ENCODE measurements at places on chromosomes 4 and X.

DNA sequence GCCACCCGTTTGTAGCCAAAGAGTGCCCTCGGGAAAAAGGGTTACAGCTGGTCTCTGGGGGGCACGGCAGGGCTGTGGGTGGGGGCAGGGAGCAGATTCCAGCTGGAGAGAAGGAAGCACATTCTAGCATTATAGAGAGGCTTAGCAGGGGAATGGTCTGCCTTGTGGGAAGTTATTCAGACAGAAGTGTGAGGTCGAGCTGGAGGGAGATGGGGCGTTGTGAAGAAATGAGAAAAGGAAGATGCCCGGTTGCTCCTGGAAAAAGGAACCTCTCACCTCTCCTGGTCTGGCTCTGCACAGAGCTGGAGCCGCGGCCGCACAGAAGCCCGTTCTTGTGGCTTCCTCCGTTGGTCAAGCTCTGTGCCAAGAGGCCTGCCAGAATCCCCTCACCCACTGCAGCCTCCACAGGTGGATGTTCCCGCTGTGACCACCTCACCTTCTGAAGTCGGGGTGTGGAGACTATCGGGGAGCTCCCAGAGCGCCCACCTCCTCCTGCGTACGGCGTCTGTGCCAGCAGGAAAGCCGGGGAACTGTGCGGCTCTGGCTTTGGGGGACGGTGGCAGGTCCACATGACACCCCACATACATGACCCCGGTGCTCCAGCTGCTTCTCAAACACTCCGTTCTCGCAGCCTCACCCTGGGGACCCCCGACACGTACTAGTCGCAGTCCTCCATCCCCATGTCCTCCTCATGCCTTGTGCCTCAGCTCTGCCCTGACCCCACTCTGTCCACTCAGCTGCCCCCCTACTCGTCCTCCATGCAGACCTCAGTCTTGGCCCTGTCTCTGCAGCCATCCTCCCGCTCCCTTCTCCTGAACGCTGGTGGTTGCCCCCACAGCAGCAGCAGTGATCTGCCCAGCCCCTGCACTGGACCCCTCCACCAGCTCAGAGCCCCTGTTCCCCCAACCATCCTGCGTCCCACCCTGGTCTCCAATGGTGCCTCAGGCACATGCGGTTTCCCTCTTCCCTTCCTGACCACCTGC lies 52.2 kb upstream of the HGFAC start:
- no peak for DNase-seq

DNA sequence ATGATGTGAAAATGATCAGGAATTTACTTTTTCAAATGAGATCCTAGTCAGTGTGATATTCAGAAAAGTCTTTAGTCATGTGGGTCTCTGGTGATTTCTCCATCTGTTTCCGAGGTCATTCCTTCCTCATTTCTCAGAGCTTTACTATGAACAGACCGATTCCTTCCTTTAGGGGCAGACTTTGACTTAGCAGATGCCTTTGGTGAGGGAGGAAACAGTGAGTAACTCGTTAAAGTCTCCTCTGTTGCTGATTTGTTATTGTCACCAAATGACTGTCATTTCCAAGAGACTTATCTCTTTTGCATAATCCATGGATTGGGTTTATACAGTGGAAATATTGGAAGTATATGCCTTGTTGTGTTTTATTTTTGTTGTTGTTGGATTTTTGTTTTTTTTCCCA lies 76.2 kb upstream of the CD99 start:
- no peak for DNase-seq

DNA sequence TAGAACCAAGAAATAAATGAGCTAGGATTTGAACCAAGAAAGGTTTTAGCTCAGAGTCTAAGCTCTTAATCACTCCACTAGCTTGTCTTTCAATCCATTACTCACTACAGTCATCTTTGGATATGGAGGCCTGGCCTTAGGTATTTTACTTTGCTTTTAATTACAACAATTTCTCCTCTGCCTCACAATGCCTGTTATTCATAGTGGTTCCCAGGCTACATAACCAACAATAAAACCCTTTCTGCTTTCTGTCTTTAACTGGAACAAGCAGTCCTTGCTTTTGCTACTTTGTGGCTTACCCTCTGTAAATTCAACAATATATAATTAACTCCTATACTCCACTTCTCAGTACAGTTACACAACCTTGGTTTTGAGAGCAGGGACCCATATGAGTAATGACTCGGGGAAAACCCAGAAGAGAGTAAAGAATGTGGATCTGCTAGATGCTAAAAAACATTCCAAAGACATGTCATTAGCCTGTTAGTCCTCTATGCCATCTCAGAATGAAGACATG lies 94.7 kb upstream of the NAP1L5 start:
- no peak for DNase-seq

DNA sequence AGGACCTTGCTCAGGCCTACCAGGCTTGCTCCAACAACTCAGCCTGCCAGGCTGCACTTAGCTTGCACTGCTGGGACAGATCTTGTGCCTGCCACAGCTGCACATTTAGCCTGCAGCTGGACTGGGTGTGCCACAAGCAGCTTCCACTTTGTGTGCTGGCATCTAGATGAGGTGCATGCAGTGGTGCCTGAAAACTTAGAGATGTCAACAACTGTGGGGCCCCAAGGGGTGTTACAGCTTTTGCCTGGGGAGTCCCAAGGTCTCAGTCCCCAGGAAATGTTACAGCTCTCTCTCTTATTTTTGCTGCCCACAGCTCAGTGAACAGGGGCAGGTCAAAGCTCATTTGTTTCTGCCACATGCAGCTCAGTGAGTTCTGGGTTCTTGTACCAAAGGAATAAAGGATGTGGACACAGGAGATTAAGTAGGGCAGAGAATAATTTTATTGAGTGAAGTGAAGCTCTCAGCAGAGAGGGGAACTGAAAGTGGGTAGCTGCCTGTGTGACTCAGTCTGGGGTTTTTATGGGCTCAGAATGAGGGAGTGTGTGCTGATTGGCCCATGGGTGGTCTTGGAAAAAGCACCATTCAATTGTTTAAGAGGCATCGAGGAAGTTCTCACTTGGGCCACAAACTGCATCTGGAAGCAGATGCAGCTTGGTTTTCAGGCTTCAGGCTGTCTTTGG lies 828.3 kb downstream of the TECRL start:
- no peak for DNase-seq

- DNase-seq = no peak
These were observed 6.8 kb downstream of the SEPTIN6 start for GRCh38 chrX:119686087-119686691.

DNA sequence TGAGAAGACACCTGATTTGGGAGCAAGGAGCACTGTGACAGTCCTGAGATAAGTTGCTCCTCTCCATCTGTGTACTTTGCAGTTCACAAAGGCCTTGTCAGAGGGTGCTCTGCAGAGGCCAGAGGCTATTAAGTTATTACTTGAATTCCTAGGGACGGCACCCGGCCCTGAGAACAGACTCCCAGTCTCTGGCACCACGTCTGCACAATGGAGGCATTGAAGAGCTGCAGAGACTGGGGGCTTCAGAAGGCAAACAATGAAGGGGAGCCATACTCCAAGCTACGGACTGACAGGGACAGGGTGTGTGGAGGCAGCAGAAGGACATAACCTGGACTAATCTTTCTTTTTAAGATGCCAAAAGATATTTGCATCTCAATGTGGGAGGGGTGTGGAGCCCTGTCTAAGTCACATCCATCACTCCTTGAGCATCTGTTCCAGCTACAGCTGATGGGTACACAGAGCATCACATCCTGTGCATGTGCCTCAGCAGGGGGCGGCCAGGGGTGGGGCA lies 11.5 kb downstream of the RASGEF1B start:
- no peak for DNase-seq

DNA sequence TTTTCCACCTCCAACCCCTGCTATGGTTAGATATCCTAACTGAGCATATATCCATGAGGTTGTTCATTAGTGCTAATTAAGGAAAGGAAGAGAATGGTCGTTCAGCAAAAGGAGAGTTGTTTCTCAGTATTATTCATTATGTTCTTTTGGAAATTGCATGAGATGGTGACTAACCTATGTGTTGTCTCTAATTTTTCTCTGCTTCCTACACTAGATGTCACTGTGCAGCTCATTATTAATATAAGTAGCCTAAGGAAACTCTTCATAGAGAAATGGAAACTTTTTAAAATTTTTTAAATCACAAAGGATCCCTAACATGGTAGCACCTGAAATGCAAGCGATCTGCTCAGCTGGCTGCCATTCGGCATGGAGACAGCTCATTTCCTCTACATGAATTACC lies 67.7 kb upstream of the FAM9A start:
- DNase-seq = no peak

DNA sequence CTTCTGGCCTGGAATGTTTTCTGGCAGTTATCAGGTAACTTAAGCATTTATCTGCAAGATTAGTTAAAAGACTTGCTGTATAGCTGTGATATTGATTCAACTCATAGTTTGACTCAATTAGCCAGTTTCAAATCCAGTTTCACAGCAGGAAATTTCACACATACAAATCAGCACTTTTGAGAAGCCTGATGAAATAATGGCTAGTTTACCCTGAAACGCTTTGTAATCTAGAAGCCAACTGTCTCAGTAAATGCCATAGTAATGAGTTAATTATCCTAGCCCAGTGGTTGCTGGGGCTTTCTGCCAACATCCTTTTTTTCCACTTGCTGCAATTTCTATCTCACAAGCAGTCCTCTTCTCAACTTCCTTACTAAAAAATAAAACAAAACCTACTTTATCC lies 53.1 kb downstream of the ARHGEF38 start:
- DNase-seq = no peak

- DNase-seq = no peak
These were observed 2139.0 kb downstream of the ARAP2 start for GRCh38 chr4:34105311-34105710.

DNA sequence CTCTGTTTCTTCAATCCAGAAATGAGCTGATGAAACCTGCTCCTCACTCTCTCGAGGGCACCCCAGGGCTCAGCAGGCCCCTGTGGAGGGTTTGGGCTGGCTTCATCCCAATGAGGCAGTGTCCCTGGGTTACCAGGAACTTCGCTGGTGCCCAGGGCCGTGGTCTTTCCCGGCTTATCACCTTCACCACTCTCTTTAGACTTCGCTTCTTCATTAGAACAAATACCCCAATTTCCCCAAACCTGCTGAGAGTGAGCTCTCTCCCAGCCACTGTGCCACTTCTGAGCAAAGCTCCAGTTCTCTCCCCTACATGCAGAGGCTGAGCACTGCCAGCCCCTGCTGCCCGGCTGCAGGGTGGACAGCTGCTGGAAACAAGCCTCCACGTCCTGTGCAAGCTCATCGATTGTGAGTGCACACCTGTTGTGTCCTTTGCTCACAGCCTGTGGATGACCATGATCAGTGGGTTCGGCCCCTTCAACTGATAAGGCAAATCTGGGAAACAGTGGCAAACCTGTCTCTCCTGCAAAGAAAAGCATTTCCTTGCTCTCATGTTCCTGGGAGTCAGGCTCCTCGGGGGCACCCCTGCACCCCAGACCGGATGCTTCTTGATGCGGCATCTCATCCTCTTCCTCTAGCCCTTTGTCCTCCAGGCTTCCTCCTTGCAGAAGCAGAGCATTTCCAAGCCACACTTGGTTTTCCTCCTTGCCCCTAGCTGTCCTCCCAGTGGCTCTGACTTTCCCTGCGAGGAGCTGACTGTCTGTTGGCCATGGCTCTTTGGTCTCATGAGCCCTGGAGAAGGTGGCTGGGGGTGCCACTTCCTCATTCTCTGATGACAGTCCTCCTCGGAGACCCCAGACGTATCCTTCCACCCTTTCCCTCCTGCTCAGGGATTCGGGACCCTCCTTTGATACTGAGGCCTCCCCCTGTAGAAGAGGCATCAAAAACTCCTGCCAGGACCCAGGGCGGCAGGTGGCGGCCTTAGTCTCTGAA lies 28.7 kb downstream of the C4orf50 start:
- no peak for DNase-seq

GRCh38 chr4:108492816-108493595 lies 127.4 kb upstream of the RPL34 start:
- no peak for DNase-seq

- no peak for DNase-seq
These were observed 42.3 kb downstream of the DKK2 start for GRCh38 chr4:106993827-106994226.

- no peak for DNase-seq
These were observed 46.4 kb downstream of the PRPS1 start for GRCh38 chrX:107674480-107675364.

- no peak for DNase-seq
These were observed 66.8 kb upstream of the SMAD1 start for GRCh38 chr4:145414841-145415240.

DNA sequence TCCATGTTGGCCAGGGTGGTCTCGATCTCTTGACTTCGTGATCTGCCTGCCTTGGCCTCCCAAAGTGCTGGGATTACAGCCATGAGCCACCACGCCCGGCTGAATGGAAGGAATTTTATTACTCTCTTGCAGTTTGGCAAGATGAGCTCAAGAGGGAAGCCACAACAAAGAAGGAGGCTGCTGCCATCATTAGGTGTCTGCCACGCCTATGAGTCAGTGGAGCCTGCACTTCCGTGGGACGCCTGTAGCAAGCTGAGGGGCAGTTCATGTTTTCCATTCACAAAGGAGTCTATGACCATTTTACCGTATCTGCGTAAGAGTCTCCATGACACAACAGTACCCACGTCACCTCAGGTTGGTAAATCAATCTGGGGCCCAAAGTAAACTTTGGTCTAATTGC lies 51.2 kb upstream of the CHRNA9 start:
- no peak for DNase-seq
